ENCODE measurements at places on chromosomes 12 and 14.

DNA sequence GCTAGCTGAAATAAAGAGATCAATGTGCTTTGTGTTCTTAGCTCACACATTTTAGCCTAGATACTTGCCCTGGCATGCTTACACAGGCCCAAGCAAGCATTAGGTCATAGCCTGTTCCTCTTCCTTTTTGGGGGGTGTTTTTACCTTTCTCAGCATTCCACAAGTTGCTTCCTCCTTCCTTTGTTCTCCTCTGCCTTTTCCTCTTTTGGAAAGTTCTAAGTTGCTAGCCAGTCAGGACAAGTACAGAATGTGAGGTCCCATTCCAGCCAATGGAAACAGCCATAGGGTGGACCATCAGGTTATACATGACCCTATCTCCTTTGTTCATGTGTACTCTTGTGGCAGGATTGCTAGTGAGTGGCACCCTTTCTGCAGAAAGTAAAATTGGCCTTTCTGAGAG lies 154.9 kb downstream of the RASSF9 start:
- DNase-seq, result no peak

DNA sequence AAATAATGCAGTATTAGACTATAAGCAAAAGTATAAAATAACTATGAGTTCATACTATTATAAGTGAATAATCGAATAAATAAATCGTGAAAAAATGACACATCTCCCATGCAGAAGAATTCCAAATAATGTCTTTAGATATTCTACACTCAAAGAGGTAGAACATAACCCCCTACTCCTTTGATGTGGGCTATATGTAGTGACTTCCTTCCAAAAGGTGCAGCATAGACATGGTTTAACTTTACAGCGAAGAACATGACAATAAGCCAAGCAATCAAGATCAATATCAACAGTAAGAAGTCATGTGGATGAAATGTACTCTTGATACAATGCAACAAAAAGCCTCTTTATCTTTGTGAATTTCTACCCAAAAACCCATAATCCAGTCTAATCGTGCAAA lies 46.0 kb upstream of the HIF1A start:
- DNase-seq, result no peak

DNA sequence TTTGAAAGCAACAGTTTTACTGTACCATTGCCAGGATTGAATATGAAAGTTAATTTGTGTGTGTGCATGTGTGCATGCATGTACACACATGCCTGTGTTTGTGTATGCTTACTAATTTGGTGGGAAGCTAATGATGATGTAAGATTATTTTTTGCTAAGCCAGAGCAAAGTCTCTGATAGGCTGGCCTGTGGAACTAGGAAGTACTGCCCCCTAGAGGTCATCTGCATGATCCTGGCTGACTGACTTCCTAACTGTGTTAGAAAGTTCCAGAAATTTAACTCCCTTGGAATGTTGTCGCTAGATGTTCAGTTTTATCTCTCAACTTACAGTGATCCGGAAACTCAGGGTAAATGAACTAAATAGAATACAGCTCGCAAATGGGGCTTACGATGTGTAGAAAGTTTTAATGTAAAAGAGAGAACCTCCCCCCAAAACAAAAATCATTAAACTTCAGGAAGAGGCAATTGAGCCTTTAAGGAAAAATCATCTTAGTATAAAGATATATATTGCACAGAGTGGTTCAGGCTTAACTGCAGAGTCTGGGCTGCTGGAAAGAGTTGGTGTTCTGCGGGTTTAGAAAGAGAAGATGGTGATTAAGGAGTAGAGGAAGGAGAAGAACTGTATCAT lies 34.3 kb upstream of the SLC38A1 start:
- peak; percentile 33 for DNase-seq

- peak; percentile 27 for DNase-seq
Measured at GRCh38 chr12:112908548-112908947, 1.8 kb downstream of the OAS1 start.

DNA sequence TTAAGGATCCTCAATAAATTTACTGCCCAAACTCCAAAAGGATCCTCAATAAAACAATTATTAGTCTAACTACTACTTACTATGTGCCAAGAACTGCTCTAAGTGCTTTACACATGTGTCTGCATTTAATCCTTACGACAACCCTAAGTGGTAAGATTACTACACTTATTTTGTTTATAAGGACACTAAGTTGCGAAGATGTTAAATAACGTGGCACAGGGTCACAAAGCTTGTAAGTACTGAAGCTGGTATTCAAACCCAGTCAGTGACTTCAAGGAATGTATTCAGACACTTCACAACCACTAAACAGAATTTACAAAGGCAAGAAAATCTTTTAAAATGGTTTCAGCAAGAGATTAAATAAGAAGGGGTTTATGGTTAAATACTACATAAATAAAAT lies 13.0 kb downstream of the FERMT2 start:
- no peak for DNase-seq

DNA sequence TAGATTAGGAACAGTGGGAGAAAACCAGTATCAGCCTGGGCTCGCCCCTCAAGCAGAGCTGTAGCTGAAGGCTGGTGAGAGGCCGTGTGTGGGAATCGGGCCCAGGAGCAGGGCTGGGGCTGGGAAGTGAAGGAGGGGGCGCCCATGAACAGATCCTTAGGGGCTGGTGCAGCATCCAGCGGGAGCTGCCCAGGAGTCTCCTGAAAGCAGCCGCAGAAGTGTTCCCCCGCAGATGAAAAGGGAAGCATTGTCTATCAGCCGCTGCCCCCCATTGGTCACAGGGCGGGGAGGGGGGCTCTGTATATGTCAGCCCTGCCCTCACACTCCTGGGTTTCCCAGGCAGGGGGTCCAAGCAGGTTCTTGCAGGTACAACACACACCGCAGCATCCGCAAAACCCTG lies 15.6 kb upstream of the RFLNA start:
- no peak for DNase-seq
